Muscle of back (tissue), 13 donors: ENCODE measurements at places on chromosomes 7 and 10. TPM values are rescaled to one million over a fixed set of nuclear protein-coding genes. Genes with fewer than 3 reads are reported as not detected.
A peak's percentile ranks its signal among the peaks of the same experiment; 100 is the strongest.

DNA sequence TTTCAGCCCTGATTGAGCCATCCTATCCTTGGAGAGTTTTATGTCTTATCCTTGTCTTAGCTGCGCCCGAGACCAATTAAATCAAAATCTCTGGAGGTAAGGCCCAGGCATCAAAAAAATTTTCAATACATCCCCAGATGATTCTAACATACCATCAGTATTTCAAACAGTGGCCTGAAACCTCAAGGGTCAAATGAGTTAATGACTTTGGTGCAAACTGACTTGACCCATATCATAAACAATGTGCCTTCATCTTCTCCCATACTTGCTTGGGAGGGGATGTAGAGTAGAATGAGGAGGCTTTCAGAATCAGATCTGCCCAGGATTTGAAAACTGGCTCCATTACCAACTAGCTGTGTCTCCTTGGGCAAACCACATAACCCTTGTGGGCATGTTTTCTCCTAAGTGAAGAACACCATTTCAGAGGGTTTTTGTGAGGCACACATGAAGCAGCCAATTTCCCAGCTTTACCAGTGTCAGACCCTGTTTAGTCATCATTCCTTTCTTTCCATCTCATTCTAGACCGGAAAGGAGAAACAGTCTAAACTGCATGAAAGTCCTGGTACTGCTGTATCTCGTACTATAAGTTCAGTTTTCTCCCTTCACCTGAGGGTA is 35.7 kb upstream of the ATXN7L1 start:
- no peak for DNase-seq

- no peak for DNase-seq
These were observed 190.3 kb downstream of the WDR11 start for GRCh38 chr10:121041499-121041898.

- DNase-seq: no peak
These were observed 29.7 kb downstream of the KIAA1217 start for GRCh38 chr10:24238519-24239247.

GRCh38 chr7:149223761-149224160 is 15.7 kb upstream of the ZNF212 start:
- no peak for DNase-seq

DNA sequence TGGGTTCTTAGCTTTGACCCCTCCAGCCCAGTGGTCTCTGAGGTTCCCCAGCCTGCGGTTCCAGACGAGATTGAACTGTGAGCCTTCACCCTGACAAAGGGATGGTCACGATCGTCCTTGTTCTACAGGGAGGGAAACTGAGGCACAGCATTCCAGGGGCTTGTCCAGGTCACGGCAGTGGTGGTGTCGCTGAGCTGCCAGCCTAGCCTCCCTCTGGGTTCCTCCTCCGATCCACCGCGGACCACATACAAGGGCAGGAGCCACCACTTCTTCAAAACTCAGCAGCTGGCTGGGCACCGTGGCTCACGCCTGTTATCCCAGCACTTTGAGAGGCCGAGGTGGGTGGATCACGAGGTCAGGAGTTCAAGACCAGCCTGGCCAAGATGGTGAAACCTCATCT is 35.8 kb downstream of the ELFN1 start:
- no peak for DNase-seq

DNA sequence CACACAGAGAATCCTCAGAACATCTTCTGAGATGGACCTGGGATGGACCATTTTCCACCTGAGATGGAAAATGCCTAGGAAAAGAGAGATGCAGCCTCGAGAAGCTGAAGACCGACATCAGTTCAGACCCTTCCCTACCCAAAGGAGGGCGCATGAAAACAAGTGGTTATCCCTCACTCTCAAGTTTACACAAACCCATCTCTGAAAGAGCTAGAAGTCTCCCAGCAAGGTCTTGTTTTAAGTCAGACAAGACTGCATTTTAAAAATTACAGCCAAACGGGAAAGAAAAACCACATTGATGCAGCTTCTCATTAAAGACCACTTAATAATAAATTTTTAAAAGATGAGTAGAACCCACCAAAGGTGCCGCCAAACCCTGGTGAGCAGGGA is 1.3 kb downstream of the RAPGEF5 start:
- no peak for DNase-seq

GRCh38 chr7:50502947-50503346 is 52.8 kb upstream of the FIGNL1 start:
- DNase-seq: no peak

GRCh38 chr10:89167915-89168314 is 39.2 kb downstream of the CH25H start:
- DNase-seq: no peak

GRCh38 chr10:31147210-31147608 is 115.5 kb upstream of the ZNF438 start:
- no peak for DNase-seq

- no peak for DNase-seq
These were observed 53.9 kb downstream of the AP3M1 start for GRCh38 chr10:74096777-74097176.

GRCh38 chr7:87345962-87346371 is 503 bp downstream of the CROT start:
- no peak for DNase-seq

DNA sequence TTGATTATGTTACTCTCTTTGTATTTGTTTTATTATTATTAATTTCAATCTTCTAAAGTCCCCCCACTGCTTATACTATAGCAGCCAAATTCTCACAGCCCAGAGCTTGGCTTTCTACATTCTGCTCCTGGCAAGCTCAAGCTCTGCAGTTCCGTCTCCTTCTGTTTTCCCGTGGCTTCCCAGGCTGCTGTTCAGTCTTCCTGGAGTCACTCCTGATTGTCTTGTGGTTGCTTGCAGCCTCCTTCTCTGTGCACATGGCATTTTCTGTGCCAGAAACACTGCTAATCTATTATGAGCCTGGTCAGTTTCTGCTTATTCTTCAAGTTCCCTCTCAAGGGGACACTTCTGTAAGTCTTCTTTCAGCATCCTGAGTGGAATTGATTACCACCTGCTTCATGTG is 533.7 kb upstream of the IGFBP3 start:
- peak; percentile 47 for DNase-seq

DNA sequence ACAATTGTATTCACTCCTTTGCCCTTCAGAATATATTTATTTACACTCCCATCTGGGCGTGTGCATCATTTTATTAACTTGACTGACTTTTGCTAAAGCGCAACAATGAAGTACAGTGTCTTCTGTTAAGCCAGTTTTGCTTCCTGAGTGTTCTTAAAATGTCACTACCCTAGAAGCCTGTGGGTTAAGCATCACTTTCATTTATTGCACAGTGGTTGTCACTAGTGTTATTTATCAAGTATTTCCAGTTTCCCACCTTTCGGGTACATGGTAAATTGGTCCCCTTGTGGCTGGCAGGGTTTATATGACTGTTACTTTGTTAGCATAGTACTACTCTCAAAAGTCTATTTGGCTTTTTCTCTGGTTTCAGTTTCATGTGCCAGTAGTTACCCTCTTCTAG is 3.3 kb downstream of the HILPDA start:
- DNase-seq: no peak

DNA sequence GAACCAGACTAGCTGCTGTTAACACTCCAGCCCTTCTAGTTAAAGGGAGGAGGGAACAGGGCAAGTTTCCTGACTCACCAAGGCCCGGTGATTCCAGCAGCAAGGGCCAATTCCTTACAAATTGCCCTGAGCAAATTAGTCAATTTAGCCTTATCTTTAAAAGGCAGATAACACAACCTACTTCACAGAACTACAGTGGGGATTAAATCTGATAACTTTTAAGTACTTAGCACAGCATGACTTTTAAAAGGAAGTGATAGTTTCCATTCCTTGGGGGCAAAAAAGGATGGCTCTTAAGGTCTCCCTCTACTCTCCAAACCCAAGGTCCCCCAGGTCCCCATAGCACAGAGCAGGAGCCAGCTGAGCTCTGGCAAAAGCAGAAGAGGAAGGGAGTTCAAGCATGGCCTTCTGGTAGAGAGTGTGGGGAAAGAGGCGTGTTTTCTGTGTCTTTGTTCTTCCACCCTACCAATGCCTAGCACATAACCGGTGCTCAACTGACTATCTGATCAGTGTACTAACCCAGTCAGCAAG is 4.0 kb downstream of the CDCA7L start:
- DNase-seq: no peak

DNA sequence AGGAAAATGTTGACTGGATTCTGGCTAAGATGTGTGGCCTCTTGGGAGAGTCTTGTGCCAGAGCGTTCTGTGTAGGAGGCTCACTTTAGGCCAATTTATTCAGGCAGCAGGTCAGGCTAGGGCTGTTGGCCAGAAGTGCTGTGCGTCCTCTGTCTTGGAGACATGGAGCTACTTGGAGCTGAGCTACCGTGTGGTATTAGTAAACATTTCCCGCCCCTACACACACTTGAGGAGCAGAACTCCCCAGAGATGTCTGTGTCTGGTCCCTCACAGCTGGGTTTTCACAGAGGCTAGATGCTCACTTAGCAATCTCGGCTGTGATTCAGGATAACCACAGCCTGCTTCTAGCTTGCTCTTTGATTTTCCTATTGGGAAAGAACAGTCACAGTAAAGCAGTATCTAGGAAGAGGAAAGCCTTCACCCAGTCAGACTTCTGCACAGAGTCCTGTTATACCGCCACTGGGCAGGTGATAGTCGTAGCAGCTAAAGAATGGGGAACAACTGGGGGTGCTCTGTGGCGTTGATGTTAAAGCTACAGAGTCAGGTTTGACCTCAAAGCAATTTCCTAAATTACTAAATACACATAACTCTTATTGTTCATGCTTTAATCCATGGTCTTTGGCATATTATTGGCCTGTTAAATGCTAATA is 86.7 kb downstream of the MDFIC start:
- peak; percentile 93 for DNase-seq

- peak; percentile 55 for DNase-seq
These were observed 343.7 kb upstream of the AOAH start for GRCh38 chr7:37068038-37068437.

DNA sequence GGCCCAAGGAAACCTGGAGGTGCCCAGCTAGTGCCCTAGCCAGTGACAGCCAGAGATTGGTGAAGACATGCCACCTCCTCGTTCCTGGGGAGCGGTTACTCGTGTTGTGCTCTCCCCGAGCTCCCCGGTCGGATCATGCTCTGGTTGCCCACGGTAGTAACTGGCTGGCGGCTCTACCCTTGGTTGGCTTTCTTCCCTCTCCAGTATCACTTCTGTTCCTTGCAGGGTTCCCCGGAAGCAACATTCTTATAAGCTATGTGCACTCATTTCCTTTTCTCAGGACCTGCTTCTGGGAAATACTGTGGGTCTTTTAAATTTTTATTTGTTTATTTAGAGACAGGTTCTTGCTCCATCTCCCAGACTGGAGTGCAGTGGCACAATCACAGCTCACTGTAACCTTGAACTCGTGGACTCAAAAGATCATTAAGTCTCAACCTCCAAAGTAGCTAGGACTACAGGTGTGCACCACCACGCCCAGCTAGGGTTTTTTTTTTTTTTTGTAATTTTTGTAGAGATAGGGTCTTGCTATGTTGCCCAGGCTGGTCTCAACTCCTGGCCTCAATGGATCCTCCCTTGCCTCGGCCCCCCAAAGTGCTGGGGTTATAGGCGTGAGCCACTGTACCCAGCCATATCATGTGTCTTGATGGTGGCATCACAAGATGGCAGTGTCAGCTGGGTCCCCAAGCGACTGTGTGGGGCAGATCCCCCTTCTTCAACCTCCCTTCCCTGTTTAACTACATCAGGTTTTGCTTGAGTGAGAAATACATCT is 6.9 kb upstream of the CALHM1 start:
- DNase-seq: no peak

DNA sequence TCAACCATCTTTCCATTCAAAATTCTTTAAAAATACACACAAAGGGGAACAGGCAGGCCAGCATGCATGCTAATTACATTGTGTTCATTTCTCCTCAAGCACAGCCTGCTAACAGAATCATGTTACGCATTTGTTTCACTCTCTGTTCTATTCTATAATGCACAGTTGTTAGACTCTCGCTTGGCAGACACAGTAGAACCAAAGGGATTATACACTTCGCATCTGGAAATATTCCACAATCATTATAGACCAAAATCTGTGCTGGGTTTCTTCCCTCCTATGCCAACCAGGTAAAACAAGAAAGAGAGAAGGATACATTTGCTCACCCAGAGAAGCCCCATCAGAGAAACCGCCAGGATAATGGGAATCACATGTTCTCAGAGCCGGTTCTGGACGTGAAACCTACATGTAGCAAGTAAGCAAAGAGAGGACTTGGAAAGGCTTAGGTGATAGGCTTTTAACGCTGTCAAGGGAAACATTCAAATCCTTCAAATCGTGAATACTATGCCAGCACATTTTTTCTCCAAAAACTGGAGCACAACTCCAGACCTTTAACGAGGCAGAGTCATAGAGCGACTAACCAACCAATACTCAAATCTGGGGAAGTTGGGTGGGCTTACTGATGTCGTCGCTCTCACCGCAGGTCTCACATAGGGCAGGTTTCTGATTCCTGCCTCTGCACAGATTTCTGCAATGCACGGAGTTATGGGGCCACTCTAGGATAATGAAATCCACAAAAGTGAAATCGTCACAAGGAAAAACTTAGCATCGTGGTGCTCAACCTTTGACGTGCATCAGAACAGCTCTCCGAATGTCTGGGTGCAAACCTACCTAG is 380.5 kb upstream of the AUTS2 start:
- peak; percentile 73 for DNase-seq

DNA sequence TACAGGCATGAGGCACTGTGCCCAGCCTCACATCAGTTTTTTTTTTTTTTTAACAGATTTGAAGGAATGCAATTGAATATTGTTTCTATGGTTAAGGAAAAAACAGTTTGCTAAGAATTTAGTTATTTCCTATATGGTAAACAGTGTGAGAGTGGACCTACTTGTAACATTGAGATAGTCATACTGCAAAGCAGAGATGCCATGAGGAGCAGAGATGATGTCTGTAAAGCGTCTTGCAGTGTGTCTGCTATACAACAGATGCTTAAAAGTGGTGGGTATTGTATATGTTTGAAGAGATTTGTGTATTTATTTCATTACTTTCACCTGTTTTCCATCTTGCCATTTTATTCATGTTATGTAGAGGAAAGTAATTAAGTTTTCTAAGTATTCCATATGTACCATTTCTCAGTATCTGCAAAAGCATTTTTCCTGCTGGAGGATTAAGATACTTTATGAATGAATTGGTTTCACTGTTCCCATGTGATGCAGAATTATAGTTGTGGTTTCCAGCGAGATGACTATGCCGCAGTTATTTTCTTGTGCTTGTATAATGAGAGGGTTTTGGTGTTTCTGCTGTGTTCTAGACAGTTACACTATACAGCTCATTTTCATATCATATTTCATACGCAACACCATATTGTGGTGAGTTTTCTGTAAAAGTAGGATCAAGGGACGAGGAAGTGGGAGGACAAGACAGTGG is 26.6 kb downstream of the TET1 start:
- DNase-seq: peak; percentile 26

Gene EBLN1
- polyA plus RNA-seq: not detected

Gene ABCC2
- 1.1 TPM for polyA plus RNA-seq

Gene INA
- polyA plus RNA-seq: 0.12 TPM

Gene NKX1-2
- not detected for polyA plus RNA-seq

Gene SPAG6
- polyA plus RNA-seq: 4.5 TPM

Gene NPSR1
- polyA plus RNA-seq: 1.1 TPM

Gene MYL7
- 11.2 TPM for polyA plus RNA-seq
